ENCODE measurements at places on chromosomes 12 and 14.

DNA sequence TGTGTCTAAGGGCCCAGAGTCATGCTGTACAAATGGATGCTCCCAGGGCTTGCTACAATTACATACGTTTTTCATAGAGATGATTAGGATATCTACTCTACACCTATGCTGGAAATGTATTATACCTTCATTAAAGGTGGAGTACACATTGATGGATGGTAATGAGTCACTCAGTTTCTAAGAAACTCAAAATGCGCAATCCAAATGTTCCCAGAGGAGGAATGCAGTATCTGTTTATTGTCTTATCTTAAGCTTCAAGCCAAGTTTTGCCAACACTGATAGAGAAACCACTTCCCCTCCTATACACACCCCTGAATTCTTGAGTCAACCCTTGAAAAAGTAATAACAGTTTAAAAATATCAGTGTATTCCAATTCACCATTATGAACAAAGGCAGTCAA lies 266.6 kb upstream of the FAR2 start:
- DNase-seq, result no peak

- no peak for DNase-seq
Observed at GRCh38 chr12:131592972-131593371, 117.9 kb upstream of the SFSWAP start.

- no peak for DNase-seq
Observed at GRCh38 chr12:57896115-57896433, 45.3 kb upstream of the ATP23 start.

DNA sequence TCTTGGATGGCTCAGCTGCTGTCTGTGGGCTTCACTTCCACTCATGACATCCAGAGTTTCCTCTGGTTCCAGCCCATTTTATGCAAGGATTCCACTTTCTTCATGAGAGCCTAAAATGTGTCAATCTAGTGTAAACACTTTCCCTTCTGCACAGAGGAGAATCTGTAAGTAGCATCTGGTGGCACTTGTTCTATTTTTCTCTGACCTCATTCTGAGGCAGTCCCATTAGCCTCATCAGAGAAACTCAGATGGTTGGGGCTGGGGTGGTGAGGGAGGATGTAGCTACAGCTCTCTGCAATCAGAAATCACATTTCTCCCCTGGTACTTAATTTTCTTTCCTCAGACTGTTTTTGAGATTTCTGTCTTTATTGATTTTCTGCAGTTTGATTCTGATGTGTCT lies 81.6 kb downstream of the PRMT8 start:
- no peak for DNase-seq

DNA sequence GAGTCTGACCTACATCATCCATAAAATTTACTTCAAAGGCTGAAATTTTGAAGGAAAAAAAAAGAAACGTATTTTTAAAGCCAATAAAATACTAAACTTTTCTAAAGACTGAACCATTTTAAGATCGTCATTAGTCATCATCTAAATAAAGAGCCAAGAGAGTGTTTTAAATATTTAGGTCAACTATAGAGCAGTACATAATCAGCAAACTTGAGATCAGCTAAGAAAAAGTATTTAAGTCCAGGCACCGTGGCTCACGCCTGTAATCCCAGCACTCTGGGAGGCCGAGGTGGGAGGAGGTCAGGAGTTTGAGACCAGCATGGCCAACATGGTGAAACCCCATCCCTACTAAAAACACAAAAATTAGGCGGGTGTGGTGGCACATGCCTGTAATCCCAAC lies 35.5 kb downstream of the HECTD1 start:
- no peak for DNase-seq

- DNase-seq, result no peak
Observed at GRCh38 chr12:25962932-25963525, 4.5 kb downstream of the RASSF8 start.

DNA sequence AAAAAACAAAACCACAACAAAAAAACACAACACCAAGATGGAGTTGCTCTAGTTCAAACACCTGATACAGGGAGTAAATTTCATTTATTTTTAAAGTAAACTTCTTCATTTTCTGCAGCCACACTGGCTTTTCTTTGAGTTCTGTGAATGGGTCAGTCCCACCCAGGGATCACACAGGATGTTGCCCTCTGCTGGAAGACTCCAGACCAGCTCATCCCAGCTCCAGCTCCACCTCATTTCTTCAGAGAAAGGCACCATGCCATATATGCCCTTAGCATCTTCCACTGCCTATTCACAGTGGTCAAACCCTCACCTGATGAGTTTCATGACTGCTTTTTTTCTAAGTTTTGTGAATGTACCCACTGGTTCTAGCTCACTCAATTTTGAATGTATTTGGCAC lies 8.0 kb downstream of the GLIPR1 start:
- DNase-seq, result no peak

- DNase-seq, result no peak
Observed at GRCh38 chr12:61871485-61871810, 388.8 kb upstream of the USP15 start.

GRCh38 chr14:41297576-41298327 lies 308.9 kb upstream of the LRFN5 start:
- no peak for DNase-seq

GRCh38 chr14:66746316-66747006 lies 238.5 kb downstream of the GPHN start:
- peak; percentile 0 for DNase-seq

DNA sequence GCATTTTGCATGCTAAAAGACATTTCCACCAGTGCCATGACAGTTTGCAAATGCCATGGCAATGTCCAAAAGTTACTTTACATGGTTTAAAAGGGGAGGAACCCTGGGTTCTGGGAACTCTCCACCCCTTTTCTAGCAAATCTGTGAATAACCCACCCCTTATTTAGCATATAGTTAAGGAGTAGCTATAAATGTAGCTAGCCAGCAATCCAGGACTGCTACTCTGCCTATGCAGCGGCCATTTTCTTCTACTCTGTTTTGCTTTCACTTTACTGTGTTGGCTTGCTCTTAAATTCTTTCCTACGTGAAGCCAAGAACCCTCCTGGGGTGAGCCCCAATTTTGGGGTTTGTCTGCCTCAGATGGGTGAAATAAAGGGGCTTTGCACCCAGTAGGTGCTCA lies 141.0 kb downstream of the PTPN11 start:
- DNase-seq, result no peak

DNA sequence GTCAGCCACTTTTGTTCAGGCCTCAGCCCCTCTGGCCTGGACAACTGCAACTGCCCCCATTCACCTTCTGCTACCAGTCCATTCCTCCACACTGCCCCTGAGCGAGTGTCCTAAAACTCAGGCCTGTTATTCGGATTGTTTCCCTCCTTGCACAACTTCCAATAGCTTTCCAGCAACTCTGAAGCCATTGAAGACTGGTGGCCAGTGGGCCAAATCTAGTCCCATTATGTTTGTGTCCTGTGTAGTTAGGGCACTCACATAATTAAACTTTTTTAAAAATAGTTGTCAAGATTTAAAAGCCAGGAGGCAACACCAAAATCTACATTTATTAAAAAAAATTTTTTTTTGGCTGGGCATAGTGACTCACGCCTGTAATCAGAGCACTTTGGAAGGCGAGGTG lies 17.8 kb upstream of the FIGNL2 start:
- no peak for DNase-seq

- no peak for DNase-seq
Observed at GRCh38 chr12:97716356-97716755, 253.8 kb downstream of the RMST start.

DNA sequence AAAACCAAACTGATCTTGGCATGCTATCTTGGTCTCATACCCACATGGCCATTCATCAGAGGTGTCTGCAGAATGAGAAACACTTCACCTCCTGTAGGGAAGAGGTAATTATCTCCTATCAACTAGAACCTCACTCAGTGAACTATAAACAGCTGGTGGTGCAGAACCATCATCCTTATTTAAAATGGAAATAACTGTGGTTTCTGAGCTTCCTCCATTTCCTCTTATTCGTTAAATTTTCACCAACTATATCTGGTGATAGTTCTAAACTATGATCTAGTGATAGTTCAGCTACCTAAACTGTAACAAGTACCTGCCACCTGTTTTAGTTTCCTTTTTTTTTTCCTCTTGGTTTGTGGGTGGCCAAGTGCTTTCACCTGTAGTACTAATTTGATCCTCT lies 218.5 kb downstream of the FUT8 start:
- no peak for DNase-seq

DNA sequence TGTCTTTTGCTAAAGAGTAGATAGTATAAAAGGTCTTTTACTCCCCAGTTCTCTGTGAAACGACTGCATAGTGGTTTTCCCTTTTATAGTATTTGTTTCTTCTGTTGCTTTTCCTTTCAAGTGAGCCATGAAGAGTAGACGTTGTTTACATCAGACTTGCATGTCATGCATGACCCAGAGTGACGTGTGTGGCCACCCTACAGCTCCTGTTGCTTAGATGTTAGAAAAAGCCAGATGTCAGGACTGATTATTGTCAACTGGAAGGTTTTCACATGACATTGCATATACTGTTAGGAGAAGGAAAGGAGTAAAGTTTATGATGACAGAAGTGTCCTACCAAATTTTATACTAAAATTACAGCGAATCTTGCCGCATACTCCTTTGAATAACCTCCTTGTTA lies 1.3 kb upstream of the RD3L start:
- DNase-seq, result no peak

- no peak for DNase-seq
Observed at GRCh38 chr12:105823810-105824209, 314.9 kb downstream of the NUAK1 start.

DNA sequence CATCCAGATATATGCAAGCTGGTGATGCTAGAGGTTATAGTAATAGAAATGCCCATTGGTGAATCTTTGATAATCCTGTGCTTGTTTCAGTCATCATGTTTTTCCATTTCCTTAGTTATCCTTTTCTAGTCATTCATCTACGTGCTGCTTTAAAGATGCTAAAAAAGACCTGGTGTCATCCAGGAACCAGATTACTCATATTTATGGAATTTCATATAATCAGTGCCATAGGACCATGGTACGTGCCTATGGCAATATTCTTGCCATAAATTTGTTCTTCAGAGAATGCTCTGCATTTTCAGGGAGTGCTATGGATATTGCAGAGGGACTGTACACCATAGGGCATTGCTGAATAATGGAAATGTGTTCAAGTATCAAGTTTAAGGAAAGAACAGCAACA lies 267.3 kb downstream of the AKAP6 start:
- no peak for DNase-seq

GRCh38 chr12:64600164-64600561 lies 10.1 kb upstream of the RASSF3 start:
- DNase-seq, result no peak

- no peak for DNase-seq
Observed at GRCh38 chr12:110581931-110582275, 1.2 kb downstream of the PPTC7 start.

Measured in hippocampal formation (tissue), 2 donors.